NCI-H524 (cell line): ENCODE measurements at places on chromosomes 4 and X.

DNA sequence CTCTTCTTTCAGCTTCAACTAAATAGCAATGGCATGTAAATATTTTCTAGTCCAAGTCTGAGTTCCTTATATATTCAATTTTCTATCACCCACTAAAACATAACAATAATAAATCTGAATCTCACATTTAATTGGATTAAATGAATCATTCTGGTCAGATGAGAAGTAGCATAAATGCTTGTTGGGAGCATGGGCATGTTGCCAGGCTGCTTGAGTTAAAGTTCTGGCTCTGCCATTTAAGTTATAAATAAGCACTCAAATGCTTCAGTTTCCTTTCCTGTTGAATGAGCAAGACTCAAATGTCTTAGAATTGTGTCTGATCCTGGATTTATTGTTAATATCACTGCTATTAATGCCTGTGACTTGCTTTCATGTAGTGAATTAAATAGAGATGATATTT, 496.3 kb downstream of the STPG2 start:
- peak; percentile 18 for DNase-seq

DNA sequence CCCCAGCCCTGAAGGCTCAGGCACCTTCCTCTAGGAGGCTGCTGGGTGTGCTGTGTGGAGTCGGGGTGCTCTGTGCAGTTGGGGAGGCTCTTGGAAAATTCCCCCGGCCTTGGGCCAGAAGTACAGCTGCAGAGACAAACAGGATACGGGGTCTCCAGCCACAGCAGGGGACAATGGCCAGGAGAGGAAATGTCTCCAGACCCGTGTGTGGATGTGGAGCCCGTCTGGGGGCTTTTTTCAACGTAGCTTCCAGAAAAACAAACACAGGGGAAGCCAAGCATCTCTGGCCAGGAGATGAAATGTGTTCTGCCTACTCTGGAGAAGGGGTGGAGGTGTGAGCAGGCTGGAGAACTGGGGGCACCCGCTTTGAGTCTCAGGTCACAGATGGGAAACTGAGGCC, 3.7 kb upstream of the SH3TC1 start:
- DNase-seq = no peak

DNA sequence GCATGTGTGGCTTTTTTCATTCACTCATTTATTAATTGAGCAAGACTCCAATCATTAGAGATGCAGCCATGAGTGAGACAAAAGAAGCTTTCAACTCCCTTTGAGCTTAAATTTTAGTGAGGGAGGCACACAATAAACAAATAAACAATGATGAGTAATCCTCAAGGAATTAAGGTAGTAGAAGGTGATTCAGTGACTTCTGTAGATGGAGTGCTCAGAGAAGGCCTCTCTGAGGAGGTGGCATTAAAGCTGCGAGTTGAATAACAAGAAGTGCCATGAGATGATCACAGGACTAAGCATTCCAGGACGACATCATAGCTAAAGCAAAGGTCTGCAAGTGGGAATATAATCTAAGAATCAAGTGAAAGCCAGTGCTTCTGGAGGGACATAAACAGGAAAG, 77.6 kb downstream of the NWD2 start:
- DNase-seq = no peak

DNA sequence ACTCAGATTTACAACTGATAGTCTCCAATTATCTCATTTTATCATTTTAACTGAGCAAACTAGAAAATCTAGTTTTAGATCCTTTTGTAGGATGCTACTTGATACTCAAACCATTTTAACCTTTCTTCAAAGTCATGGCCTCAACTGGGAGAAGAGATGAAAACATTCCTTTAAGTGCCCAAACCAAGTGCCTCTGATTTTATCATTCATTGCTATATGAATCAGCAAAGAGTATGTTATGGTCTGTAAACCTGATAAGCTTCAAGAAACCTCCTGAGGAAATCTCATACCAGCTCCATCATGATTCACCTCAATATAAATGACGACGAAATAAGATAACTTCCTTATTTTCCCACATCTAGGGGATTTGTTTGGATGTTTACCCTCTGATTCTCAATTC, 119.9 kb downstream of the FAM13A start:
- DNase-seq = no peak

- peak; percentile 60 for DNase-seq
Measured at GRCh38 chrX:119692191-119693039, 553 bp downstream of the SEPTIN6 start.

- no peak for DNase-seq
Measured at GRCh38 chrX:70497026-70497425, 52.4 kb downstream of the DLG3 start.

GRCh38 chrX:111511477-111511876, at the start of gene SERTM2:
Gene SERTM2, plus strand, starts transcription at chrX:111511645. Its CDS starts 7,213 bp downstream, at chrX:111518858.
- peak; percentile 52 for DNase-seq

DNA sequence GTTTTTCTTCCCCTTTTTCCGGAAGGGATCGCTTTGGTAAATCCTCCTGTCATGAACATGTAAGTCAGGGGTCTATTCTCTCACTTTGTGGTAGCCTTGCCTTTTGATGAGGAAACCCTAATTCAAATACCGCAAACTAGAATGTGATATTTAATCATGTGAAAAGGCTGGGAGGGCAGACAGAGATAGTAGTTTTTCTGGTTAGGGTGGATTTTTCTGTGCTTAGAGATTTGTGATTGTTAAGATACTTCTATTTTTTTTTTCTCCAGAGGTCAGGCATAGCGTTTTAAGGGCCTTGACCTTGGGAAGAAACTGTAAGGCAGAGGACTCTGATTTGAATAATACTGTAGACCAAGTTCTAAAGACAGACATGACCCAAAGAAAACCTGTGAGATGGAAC, 41.8 kb upstream of the PACRGL start:
- no peak for DNase-seq

- no peak for DNase-seq
Measured at GRCh38 chr4:37132975-37133360, 111.6 kb upstream of the NWD2 start.

GRCh38 chr4:112552668-112553067, 36.7 kb upstream of the NEUROG2 start:
- DNase-seq = no peak

DNA sequence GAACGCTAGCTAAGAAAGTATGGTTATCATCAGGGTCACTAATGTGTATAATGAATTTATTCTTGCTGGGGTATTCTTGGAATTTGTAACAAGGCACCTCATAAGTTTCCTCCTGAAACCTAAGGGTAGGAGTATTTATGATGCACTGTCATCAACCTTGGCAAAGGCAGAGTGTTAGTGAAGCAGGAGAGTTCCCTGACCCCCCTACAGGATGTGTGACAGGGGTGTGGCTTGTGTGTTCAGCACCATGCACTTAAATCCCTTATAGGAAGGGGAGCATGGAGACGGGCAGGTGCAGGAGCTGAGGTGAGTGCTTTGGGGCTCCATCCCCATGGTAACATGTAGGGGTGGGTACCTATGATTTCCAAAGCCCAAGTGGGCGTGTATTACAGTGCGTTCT, 237.7 kb downstream of the GALNTL6 start:
- DNase-seq = no peak

GRCh38 chrX:68878977-68879645, 50.3 kb downstream of the EFNB1 start:
- DNase-seq = no peak
